ENCODE measurements at places on chromosomes 1 and 21. TPM values are rescaled to one million over a fixed set of nuclear protein-coding genes. Genes with fewer than 3 reads are reported as not detected.

The ADCY10 gene
- polyA plus RNA-seq = 0.16 TPM

The AXDND1 gene
- polyA plus RNA-seq = 0.08 TPM

The PTPN7 gene
- polyA plus RNA-seq = 0.79 TPM

The ATP8B2 gene
- 28.0 TPM for polyA plus RNA-seq

The CD1C gene
- polyA plus RNA-seq = 1.3 TPM

The PRELP gene
- 3.4 TPM for polyA plus RNA-seq

The STK40 gene
- polyA plus RNA-seq = 22.4 TPM

The ZNF695 gene
- polyA plus RNA-seq = 2.2 TPM

The CD5L gene
- polyA plus RNA-seq = not detected

The OR2L3 gene
- not detected for polyA plus RNA-seq

DNA sequence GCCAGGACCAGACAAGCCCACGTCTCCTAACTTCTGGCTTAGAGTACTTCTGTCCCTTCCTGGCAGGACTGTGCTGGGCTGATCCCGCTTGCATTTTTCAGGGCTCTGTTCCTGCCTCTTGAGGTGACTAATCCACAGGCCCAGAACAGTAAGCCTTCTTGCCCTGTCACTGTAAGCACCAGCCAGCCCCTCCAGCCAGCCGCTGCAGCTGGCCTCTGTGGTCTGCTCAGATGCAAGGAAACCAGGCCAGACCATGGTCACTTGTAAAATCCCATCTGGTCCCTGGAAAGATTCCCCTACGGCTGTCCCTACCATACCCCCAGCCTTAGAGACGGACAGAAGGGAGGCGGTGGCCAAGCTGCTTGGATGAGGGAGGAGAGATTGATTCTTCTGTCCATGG lies 74.2 kb downstream of the KIRREL1 start:
- peak; percentile 18 for DNase-seq

GRCh38 chr1:32627596-32628162 lies 22.7 kb downstream of the ZBTB8OS start:
- DNase-seq = no peak

- DNase-seq = no peak
Measured at GRCh38 chr1:155651861-155652661, 36.5 kb downstream of the YY1AP1 start.

GRCh38 chr1:176691251-176692228 lies 228.6 kb downstream of the PAPPA2 start:
- DNase-seq = peak; percentile 66

- DNase-seq = no peak
Measured at GRCh38 chr1:58108783-58109182, 437.7 kb downstream of the OMA1 start.

- DNase-seq = no peak
Measured at GRCh38 chr1:241495741-241496140, 23.8 kb downstream of the FH start.

- DNase-seq = no peak
Measured at GRCh38 chr1:199698222-199698621, 329.3 kb upstream of the NR5A2 start.

DNA sequence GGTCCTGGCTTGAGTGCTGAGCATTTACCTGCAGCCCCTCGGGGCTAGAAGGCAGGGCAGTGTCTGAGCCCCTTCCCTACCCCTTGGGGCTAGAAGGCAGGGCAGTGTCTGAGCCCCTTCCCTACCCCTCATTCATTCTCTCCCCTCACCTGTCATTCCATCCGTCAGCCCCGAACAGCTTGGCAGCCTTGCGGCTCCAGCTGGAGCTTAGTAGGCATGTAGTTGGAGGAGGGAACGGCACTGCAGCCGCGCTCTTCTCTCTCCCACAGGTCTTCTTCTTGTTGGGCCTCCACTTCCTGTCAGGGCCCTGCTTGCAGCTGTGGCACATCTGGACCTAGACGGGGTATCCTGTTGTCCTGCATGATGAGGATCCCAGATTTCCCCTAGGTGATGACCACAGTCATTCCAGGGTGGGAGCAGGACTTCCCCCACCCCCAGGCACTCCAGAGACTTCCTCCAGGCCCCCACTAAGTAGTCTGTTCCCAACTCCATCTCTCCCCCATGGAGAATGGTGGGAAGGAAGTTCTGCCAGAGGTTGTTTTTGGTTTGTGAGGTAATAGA lies 22.2 kb downstream of the MAPKAPK2 start:
- no peak for DNase-seq

- DNase-seq = no peak
Measured at GRCh38 chr1:53375440-53375839, 47.6 kb upstream of the LRP8 start.

DNA sequence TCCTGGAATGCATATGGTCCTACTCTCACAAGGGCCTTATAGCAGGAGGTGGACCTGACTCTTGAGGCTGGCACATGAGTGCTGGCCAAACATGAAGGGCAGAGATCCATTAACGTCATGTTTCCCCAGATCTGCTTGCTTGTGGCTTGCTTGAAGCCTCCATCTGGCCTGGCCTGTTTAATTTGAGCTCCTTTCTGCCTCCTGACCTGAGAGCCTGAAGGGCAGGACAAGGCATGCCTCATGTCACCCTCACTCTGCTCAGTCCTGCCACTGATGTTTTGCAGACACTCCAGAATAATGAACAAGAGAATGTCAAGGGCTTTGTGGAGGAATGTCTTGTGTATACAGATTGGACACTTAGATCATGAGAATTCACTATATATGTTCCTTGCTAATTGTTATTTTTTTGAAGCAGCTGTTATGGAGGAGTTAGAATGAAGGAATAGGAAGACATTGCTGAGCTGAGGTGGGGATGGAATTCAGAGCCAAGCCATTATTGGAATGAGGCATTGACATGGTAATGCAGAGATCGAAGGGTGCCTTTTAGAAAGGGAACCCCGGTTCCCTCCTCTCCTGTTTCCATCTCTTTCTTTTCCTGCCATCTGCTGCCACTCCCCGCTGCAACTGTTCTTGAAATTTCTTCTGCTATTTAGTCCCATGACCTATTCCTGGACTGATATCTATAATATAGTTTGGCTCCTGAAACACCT lies 457.0 kb upstream of the PROX1 start:
- no peak for DNase-seq

GRCh38 chr21:36698981-36699545 lies at the start of gene SIM2:
TSS of gene SIM2 (plus strand) at chr21:36699115. CDS start at chr21:36699747, 632 bp downstream.
- peak; percentile 61 for DNase-seq

DNA sequence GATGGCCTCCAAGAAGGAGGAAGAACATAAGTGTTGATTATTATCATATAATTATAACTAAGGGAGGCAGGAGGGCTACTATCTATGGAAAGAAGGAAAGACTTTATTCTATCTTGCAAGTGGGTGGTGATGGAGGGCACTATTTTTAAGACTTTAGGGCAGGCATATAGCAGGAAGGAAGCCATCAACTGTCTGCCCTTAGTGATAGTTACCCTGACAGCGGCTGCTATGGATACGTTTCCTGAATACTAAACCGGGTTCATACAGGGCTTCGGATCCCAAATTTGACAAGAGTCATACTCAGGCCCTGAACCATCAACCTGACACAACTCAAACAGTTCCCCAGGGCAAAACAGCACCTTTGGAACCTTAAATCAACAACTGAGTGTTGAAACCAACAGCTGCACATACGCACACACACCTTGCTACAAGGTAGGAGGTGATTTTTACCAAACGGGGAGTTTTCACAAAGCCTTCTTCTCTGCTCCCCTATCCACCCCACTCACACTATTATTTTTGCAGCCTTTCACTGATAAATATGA lies 397.2 kb downstream of the OMA1 start:
- DNase-seq = no peak

DNA sequence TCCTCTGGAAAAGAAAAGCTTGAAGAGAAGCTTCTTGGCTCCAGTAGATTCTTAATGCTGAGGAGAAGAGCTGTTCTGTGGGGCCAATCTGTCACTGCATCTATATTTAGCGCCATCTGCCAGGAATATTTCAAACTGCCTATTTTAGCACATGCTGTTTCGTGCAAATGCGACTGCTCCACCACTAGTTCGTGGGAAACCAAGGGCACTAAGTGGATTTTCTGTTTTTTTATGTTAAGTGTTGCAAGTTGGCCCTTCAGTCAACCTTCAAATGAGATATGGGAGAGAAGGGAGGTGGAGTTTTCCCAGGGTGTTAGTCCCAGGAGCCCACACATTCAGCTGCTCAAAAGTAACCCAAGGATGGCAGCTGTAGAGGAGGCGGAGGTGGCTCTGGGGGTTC lies 91.9 kb downstream of the TSEN15 start:
- no peak for DNase-seq

GRCh38 chr1:55768327-55768952 lies 553.3 kb upstream of the USP24 start:
- DNase-seq = no peak

- DNase-seq = no peak
Measured at GRCh38 chr1:62951428-62951827, 167.5 kb downstream of the ATG4C start.

- DNase-seq = no peak
Measured at GRCh38 chr1:24096739-24097103, 15.2 kb downstream of the MYOM3 start.

- peak; percentile 69 for DNase-seq
Measured at GRCh38 chr1:180881806-180882509, 30.7 kb upstream of the KIAA1614 start.

GRCh38 chr1:61423643-61424042 lies 301.3 kb downstream of the TM2D1 start:
- no peak for DNase-seq

- DNase-seq = peak; percentile 82
Measured at GRCh38 chr1:17239420-17239819, 9.5 kb upstream of the PADI3 start.

DNA sequence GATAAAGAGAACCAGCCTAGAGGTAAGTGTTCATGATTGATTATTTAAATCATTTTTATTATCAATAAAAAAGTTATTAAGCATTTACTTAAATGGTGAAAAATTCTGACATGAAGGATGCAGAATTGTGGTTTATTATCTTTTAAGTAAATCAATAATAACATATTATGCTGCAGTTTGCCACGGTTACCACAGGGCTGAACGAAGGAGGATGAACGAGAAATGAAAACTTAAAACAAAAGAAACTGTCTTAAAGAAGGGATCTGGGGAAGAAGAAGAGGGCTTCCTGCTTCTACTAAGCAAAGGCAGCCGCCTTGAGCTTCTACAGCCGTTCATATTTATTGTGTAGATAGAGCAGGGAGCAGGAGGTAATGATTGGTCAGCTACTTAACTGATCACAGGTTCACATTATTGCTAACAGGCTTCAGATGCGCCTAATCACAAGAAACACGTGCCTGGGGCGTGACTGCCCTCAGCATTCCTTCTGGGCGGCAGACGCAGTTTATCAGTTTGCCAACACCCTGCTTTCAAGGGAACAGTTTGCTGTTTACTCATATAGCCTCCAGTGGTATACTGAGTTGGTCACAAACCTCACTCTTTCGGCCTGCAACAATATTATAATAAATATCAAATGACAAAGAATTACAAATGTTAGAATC lies 5.8 kb upstream of the FNBP1L start:
- no peak for DNase-seq

DNA sequence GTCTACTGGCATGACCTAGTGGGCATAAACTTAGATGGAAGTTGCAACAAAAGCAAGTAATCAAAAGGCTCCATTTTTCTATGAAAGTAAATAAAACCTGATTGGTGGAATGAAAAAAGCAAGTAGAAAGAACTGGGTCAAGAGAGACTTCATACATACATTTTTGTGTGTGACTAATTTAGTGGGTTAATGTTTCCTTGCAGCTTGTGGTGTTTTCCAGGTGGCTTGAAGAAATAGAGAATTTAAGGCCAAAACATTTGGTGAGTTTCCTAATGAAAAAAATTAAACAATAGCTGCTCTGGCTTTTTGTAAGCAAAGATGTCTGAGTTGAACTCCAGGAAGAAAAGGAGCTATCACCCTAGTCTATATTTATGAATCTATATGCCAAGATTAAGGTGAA lies 71.0 kb downstream of the ZC3H11B start:
- no peak for DNase-seq

DNA sequence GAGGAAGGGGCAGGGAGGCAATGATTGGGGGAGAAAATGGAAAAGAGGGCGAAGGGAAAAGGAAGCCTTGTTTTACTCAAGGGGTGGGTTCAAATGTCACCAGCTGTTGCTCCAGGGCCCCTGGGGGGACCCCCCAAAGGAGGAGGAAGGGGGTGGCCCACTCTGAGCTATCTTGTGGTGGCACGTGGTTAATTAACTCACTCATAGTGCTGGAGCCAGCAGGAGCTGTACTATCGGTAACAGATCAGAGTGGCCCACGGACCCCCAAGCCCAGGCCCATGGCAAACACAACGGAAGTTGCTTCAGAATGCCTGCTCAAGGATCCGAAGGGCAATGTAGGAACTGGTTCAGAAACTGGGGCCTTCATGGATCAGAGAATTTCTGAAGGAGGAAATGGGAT lies 7.2 kb downstream of the TFF2 start:
- no peak for DNase-seq

GRCh38 chr1:219465212-219466093 lies 147.5 kb downstream of the ZC3H11B start:
- DNase-seq = no peak

DNA sequence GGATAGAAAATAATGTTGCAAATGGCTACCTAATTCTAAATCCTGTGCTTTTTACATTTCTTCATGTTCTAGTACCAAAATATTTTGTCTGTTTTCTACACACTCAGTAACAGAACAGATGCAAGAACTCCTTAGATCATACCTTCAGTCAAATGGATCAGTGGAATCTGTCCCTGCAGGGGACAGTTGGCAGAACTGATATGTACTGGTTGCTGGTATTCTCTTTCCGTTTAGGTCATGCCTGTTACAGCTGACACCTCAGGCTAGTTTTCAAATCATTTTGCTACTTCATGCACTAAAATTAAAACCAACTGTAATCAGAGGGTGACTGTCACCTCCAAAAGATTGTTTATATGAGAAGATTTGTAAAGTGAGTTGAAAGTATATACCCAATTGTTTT lies 109.2 kb downstream of the TNNI3K start:
- DNase-seq = no peak

- no peak for DNase-seq
Measured at GRCh38 chr1:170388489-170388888, 143.5 kb upstream of the GORAB start.
